ENCODE measurements at places on chromosomes 4 and X.

GRCh38 chr4:45363931-45364330 lies 637.6 kb upstream of the GNPDA2 start:
- DNase-seq: no peak

DNA sequence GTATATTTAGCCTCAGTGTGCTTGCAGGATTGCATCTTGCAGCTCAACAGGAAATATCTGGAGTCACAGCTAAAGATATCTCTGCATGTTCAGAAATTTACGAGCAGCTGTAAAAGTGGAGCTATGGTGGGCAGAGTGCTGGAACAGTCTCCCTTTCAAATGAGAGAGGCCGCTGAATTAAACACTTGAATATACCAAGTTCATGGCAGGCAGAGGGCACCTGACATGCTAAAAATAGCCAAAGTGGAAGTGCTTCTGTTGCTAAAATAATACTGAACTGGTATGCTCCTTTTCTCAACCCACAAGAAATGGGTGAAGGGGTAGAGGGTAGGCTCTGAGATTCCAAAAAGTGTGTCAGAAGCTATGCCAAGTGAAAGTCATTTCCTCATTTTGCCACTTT lies 98.1 kb downstream of the MGST2 start:
- DNase-seq: no peak

GRCh38 chr4:151690164-151690870 lies 70.5 kb downstream of the GATB start:
- no peak for DNase-seq

DNA sequence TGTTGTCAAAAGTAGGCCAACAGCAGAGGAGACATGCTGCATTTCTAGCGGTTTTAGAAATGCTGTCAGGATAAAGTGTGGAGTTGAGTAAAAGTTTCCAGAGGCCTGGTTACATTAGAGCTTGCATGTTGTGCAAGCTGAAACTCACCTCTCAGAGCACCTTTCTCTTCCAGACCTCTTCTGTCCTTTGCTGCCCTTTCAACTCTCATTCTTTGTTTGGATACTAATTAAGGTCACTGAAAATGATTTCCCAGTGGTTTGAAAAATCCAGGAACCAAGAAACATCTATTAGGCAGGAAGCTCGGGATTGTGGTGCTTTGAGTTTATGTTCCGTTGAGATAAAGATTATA lies 426.6 kb downstream of the MAPK10 start:
- no peak for DNase-seq

DNA sequence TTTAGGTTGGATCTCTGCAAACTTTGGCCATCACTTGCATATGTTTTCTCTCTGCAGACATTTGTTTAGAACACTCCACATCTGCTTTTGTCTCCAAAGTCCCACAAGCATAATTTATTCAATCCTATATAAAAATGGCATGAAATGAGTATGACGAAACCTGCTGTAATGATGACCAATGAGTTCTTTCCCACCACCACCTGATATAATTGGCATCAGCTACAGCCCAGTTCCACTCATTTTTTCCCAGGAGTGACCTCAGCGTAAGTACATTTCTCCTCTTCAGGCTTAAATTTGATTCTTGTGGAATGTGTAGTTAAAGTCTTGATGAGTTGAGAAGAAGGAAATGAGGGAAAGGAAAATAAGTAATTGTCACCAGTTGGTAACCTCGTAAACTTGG lies 205.1 kb downstream of the AWAT2 start:
- DNase-seq: no peak

DNA sequence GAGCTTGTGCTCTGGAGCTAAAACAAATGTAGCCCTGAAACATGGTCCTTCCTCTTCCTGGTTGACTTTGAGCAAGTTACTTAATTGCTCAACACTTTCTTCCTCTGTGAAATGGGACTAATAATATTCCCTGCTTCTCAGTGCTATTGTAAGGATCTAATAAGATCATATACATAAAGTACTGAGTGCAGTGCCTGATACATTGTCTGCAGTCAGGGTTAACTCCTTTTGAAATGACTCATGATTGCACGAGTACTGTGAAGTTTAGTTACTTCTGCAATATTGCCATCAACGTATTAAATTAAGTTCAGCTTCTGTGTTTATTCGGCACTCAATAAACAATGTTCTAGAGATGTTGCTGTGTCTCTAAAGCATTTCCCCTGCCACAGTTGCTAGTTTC lies 91.8 kb upstream of the HPRT1 start:
- no peak for DNase-seq

DNA sequence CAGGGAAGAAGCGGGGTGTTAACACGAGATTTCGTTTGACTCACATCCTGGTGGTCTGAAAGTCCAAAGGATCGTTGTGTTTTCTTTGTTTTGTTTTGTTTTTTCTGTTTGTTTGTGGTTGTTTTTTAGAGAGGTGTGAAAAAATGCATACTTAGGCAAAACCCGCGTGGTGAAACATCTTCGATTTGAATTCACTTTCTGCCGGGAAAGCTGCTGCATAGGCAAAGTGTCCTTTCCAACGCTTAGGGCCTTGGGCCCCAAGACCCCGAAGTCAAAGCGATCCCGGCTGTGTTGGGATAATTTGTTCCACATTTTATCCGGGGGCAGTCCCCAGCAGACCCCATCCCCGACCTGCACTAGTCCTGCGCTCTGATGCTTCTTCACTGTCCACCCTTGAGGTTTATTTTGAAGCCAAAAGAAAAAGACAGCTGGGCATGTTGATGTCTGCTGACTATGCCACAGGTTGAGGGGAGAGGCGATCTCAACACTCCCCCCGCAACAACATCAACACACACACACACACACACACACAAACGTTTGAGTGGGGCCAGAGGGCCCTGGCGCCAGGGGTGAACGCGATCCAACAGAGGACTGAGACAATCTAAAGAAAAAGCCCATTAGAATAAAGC lies 2.0 kb downstream of the MSX1 start:
- DNase-seq: no peak

- no peak for DNase-seq
Observed at GRCh38 chrX:30900227-30900626, 11.2 kb upstream of the TAB3 start.

DNA sequence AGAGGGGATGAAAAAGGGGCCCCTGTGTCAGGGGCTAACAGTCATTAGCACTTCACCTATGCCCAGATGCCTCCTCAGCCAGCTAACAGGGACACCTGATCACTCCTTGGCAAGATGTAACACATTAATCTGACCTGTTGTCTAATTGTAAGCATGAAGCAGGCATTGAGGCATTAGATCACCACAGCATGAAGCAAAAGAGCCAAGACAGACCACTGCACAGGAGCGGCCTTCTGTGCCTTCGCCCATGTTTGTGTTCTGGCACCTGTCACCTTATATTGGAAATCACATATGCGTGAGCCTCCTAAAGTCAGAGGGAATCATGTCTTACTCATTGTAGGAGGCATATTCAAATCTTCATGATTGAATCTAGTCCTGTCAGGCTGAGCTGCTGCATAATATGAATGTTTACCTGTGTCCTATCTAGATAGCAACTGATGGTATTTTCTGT lies 48.4 kb downstream of the PTTG2 start:
- no peak for DNase-seq

- peak; percentile 43 for DNase-seq
Observed at GRCh38 chr4:140152751-140153418, 1.1 kb downstream of the MAML3 start.

GRCh38 chrX:49193542-49193964 lies 6.4 kb downstream of the SYP start:
- no peak for DNase-seq

DNA sequence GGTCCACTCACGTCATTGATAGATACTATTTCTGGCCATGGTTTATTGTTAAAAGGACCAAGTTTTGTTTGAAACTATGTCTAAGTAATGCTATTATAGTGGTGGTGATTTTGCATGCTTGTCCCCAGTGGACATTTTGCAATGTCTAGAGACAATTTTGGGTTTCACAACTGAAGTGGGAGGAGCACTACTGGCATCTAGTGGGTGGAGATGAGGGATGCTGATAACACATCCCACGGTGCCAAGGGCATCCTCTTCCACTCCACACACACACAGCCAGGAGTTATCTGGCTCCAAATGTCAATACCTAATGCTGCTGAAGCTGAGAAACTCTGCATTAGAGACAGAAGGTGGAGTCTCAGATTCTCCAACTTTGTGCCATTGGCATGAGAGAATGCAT lies 131.2 kb downstream of the FRMPD4 start:
- no peak for DNase-seq

- no peak for DNase-seq
Observed at GRCh38 chr4:155383541-155383940, 6.8 kb upstream of the MAP9 start.

GRCh38 chr4:172142281-172142741 lies 329.1 kb downstream of the GALNTL6 start:
- DNase-seq: no peak

DNA sequence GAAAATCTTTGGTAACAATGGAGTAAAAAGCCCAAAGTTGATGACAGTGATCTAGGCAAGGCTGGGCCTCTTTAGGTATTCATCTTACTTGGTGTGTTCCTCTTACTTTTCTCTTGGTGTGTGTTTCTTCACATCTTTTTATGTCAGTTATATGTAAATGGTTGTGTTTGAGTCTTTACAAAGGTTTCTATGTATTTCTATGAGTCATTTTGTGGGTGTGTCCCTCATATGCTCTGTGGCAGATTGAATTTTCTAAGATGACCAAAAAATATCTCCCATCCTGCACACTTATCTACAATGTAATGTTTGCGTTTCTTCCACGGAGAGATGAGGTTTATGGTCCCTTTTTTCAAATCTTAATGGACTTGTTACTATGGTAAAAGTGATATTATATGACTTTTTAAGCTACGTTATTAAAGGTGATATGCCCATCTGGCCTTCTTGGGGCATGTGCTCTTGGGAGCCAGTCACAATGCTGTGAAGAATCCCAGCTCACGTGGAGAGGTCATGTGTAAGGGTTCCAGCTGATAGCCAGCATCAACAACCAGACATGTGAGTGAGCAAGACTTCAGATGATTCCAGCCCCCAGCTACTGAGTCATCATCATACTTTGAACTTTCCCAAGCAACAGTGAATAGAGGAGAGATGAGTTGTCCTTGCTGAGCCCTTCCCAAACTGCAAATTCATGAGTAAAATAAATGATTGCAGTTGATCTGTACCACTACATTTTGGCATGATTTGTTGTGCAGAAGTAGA lies 126.9 kb downstream of the CBLL2 start:
- no peak for DNase-seq

- DNase-seq: no peak
Observed at GRCh38 chr4:68404153-68404552, 43.1 kb upstream of the TMPRSS11E start.

DNA sequence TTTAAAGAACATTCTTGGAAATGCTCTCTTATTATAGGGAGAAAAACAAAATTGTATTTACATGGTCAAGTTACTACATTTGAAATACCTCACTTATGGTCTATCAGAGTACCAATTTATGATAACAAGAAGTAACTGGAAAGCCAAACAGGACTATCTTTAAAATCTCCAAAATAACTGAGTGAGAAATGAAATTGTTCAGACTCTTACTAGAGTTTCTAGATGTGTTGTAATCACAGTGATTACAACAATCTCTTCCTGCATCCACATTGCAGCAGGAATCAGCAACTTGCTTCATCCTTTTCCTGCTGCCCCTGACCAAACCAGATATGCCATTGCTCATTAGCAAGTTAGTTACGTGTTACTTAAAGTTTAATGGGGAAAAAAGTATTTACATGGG lies 245.2 kb upstream of the SMIM31 start:
- DNase-seq: no peak

GRCh38 chrX:109654516-109655109 lies 29.6 kb upstream of the KCNE5 start:
- DNase-seq: no peak

DNA sequence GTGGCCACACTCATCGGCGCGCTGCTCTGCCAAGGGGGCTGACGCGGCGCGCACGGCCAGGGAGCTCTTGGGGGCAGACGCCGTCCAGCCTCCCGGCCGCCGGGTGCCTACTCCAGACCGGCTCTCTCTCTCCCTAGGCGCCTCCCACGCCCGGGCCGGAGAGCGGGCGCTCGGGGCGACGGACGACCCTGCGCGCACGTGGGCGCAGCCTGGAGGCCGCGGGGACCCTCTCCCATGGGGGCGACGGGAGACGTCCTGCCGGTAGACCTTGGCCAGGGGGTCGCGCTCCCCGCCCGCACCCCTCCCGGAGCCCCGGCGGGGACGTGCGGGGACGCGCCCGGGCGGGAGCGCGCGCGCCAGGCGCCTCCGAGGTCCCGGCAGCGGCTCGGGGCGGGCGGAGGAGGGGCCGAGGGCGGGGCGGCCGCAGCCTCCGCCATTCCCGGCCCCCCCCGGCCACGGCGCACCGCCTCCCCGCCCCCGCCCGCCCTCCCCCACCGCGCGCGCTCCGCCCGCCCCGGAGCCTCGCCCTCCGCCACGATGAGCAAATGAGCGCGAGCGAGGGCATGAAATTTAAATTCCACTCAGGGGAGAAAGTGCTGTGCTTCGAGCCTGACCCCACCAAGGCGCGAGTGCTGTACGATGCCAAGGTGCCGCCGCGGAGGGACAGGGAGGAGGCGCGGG lies at the start of gene MSL3:
TSS of gene MSL3 (plus strand) at position 519 of the 681 bp plus-strand sequence. CDS start at position 546, 27 bp downstream.
- DNase-seq: peak; percentile 24

- DNase-seq: no peak
Observed at GRCh38 chrX:17923546-17923945, 62.4 kb upstream of the RAI2 start.

DNA sequence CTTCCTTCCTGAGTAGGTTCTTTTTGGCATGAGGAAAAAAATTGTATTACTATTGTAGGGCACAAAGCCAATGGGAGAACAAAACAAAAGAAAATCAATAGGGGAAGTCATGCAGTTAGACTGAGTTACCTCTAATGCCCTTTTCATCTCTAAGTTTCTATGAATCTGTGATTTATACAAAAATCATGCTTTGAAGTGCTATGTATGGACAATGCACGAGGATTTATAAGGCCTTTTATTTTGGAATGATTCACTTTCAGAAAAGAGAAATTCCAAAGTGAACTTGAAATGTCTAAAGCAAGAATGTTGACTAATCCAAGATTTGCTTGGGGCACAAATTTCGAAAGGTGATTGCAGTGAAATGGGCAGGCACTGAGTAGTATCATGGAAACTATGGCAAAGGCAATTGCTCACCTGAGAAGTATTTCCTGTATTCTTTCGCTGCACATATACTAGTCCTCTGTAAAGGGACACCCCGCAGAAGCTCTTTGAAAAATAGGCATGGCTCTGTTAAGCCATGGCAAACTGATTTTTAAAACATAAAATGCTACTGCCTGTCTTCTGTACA lies 52.8 kb downstream of the ADGRG4 start:
- no peak for DNase-seq

DNA sequence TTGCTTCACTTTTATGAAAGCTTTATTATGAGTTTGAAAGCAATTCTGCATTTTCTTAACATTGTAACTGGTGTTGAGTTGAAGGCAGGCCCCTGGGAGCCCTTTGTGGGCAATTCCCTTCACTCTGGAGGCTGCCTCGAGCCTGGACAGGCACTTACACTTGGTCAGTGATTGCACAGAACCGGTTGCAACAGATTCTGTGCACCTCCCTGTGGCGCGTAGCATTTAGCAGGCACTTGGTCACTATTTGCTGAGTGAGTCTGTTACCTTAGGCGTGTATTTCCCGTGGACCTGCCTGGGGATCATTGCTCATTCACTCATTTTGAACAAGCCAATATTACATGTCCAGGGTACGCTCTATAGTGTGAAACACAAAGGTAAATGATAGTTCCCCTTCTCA lies 80.4 kb downstream of the PTTG2 start:
- DNase-seq: no peak

GRCh38 chr4:82275431-82276331 lies 98.1 kb downstream of the HNRNPD start:
- DNase-seq: no peak

Measured in activated naive CD4-positive, alpha-beta T cell treated with Interleukin-2 at 50 U/mL for 16 hours (primary cell).